ENCODE measurements at places on chromosomes 11 and 22.
A peak's percentile ranks its signal among the peaks of the same experiment; 100 is the strongest.

DNA sequence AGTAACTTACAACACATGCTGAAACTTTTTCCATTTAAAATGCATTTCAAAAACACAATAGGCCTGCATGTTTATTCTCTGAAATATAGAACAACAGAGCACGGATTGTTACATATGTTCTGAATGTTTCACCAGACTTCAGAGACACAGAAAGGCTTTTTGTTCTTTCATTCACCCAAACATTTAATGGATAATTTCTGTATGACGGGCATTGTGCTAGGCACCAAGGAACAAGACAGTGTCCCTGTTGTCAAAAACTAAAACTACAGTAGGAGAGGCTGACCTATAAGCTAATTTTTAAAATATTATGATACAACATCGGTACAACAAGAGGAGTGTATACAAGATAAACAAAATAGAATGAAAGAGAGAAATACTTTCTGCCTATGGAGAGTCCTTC lies 81.9 kb upstream of the TEAD1 start:
- no peak for DNase-seq

DNA sequence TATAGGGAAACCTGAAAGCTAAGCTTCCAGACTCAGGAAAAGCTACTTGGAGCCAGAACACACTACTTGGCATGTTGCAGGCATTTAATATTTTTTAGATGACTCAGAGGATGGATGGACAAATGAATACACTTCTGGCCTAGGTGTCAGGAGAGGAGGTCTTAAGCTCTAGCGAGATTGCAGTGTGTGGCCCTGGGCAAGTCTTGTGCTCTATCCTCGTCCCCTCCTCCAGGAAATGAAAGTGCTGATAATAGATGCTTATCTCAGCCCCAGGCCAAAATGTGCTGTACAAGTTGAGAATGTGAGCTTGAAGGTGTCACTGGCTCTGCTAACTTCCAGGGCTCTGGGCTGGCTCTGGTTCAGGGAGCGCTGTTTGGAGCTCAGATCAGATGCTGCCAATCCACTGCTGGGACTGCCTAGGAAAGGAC lies 136.3 kb downstream of the PKNOX2 start:
- DNase-seq: no peak

GRCh38 chr22:40473703-40474102 lies 103.3 kb downstream of the SGSM3 start:
- DNase-seq: no peak

GRCh38 chr11:73072935-73073481 lies 69.1 kb downstream of the FCHSD2 start:
- peak; percentile 27 for DNase-seq

- no peak for DNase-seq
Measured at GRCh38 chr11:62020661-62021060, 53.2 kb upstream of the FTH1 start.

- DNase-seq: no peak
Measured at GRCh38 chr11:70233511-70233934, 30.4 kb downstream of the FADD start.

- no peak for DNase-seq
Measured at GRCh38 chr22:38079804-38080203, 4.2 kb downstream of the SLC16A8 start.

DNA sequence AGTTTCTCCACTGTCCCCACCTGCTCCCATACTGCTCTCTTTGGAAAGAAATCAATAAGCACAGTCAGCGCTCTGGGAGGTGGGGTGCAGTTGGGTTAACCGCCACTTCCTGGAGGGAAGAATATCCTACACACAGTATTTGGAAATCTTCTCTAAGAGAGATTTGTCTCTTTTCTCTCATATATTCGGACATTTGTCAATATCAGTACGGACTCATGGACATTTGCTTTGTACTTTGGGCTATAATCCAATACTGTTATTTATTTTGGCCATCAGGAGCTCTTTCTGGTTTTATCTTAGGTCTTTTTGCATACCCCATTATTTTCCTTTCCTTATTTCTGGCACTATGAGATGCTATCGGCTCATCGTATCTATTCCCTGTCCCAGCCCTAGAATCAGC lies 13.7 kb downstream of the NLRP14 start:
- no peak for DNase-seq

GRCh38 chr11:47391711-47392432 lies 13.5 kb upstream of the SPI1 start:
- DNase-seq: no peak

- no peak for DNase-seq
Measured at GRCh38 chr22:39480557-39480956, 21.5 kb upstream of the MIEF1 start.

- no peak for DNase-seq
Measured at GRCh38 chr11:78633516-78634310, 59.0 kb upstream of the NARS2 start.

GRCh38 chr11:43923406-43924111 lies 18.9 kb upstream of the C11orf96 start:
- no peak for DNase-seq

DNA sequence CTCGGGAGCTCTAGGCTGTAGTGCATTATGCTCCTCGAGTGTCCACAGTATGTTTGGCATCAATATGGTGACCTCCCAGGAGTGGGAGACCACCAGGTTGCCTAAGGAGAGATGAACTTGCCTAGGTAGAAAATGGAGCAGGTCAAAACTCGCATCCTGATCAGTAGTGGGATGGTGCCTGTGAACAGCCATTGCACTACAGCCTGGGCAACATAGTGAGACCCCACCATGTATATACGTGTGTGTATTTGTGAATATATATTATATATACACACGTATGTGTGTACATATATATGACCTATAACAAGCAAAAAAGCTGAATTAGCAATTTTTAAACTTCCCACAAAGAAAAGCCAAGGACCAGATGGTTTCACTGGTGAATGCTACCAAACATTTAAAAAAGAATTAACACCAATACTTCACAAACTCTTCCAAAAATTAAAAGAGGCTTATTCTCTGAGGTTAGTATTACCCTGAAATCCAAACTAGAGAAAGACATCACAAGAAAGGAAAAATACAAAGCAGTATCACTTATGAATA lies 97.4 kb downstream of the RNF169 start:
- no peak for DNase-seq

GRCh38 chr22:44217346-44217745 lies 36.6 kb downstream of the PARVG start:
- DNase-seq: peak; percentile 1
